ENCODE measurements at places on chromosomes 12 and 14.
A peak's percentile ranks its signal among the peaks of the same experiment; 100 is the strongest.

DNA sequence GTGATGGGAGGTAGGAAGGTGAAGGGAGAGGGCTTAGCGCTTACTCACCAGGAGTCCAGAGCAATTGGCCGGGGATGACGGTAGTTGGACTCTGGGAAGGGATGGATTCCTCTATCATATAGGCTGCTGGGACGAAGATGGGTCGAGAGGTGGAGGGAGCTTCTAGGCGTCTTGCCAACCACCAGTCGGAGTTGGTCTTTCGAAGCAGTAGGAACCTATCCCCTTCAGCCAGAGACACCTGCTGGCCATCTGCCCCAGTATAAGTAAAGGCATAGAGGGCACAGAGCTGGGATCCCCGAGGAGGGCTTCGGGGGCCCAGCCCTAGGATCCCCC lies 657 bp downstream of the ARHGAP9 start:
- no peak for DNase-seq

GRCh38 chr12:65278576-65279368 lies at the start of gene MSRB3:
Gene MSRB3 (plus strand): TSS chr12:65278683. CDS start chr12:65308580, 29,897 bp downstream.
- DNase-seq = peak; percentile 85

- DNase-seq = no peak
These were observed 95.2 kb downstream of the CALM1 start for GRCh38 chr14:90491911-90492531.

- DNase-seq = no peak
These were observed 677 bp downstream of the TNS2 start for GRCh38 chr12:53050426-53051057.

- DNase-seq = no peak
These were observed 122.9 kb downstream of the MYRFL start for GRCh38 chr12:69947897-69948296.

GRCh38 chr14:26522967-26523366 lies 74.9 kb downstream of the NOVA1 start:
- DNase-seq = no peak

DNA sequence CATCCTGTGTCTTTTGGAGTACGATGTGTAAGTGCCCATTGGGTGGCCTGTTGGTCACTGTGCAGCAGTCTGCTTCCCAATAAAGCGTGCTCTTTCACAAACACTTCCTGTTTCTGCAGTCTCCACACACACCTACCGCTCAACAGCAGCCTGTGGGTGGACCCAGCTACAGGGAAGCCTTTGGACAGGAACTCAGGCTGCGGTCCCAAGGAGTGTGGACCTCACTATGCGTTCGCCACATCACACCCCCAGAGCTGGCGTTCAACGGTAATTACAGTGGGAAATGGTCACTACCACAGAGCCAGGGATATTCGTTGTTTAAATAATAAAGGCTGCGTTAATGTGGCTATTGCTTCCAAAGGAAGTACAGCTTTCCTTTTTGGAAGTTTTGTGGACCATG lies 16.2 kb downstream of the PSMC1 start:
- no peak for DNase-seq

- no peak for DNase-seq
These were observed 7.5 kb downstream of the SLC8A3 start for GRCh38 chr14:70181276-70181675.

DNA sequence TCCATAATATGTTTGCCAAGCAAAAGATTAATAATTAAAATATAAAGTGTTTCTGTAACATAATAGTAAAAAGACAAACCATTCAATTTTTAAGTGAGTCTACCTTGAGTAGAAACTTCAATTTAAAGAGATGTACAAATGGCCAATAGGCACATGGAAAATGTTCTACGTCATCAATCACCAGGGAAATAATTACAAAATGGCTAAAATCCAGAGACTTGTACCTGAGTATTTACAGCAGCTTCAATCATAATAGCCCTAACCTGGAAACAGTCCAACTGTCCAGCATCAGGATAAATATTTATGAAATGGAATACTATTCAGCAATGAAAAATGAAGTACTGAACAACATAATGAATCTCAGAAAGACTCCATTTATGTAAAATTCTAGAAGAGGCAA lies 95.5 kb upstream of the FAR2 start:
- no peak for DNase-seq

- DNase-seq = no peak
These were observed 253.7 kb downstream of the SNAPC1 start for GRCh38 chr14:62015945-62016344.

- no peak for DNase-seq
These were observed 21.9 kb downstream of the KITLG start for GRCh38 chr12:88558340-88558867.

DNA sequence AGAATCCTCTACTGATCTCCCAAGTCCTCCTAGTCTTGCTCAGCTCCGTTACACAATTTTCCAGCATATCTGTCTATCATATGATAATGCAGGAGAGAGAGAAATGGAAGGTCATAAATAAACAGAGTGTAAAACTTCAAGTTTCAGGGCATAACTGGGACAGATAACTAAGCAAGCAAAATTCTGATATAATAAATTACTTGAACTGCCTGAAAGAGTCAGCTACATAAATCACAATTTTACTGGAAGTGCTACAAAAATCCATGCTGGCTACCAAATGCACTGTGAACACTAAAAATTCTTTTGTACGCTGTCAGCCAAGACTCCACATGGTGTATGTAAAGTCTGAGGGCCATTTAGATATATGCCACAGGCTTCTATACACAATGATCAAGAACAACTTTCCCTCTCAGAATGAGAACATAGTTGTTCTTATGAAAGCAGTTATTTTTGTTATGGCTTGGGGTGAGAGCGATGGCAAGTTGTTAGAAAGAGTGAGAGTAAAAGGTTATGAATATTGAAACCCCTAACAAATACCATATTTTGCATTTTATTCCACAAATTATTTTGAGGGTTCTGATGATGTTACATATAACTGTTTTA lies 41.1 kb downstream of the GRIP1 start:
- no peak for DNase-seq

DNA sequence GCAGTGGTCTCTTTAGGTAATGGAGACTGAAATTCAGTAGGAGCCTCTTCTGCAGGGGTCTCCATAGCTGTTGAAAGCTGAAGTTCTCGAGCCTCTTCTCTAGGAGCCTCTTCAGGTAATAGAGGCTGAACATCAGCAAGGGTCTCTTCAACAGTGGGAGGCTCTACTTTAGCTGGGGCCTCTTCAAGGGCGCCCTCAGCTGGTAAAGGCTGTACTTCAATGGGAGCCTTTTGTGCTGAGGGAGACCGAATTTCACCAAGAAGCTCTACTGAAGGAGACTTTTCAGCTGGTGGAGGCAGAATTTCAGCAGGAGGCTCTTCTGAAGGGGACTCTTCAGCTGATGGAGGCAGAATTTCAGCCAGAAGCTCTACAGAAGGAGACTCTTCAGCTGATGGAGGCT lies 1.5 kb downstream of the FSCB start:
- DNase-seq = no peak

DNA sequence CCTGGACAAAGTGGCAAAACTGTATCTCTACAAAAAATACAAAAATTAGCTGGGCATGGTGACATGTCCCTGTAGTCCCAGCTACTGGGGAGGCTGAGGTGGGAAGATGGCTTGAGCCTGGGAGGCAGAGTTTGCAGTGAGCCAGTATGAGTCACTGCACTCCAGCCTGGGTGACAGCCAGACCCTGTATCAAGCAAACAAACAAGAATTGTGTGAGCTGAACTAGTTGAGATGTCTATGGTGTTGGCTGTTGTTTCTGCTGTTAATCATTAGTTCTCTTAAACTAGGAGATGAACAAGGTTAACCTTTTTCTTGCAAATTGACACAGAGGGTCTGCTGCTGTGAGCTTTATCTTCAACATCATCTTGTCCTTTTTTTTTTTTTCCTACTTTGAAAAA lies 23.6 kb downstream of the RASSF3 start:
- DNase-seq = no peak

GRCh38 chr12:57844709-57845477 lies 1.6 kb downstream of the CTDSP2 start:
- peak; percentile 91 for DNase-seq

GRCh38 chr14:102182936-102183619 lies 43.4 kb downstream of the WDR20 start:
- no peak for DNase-seq

DNA sequence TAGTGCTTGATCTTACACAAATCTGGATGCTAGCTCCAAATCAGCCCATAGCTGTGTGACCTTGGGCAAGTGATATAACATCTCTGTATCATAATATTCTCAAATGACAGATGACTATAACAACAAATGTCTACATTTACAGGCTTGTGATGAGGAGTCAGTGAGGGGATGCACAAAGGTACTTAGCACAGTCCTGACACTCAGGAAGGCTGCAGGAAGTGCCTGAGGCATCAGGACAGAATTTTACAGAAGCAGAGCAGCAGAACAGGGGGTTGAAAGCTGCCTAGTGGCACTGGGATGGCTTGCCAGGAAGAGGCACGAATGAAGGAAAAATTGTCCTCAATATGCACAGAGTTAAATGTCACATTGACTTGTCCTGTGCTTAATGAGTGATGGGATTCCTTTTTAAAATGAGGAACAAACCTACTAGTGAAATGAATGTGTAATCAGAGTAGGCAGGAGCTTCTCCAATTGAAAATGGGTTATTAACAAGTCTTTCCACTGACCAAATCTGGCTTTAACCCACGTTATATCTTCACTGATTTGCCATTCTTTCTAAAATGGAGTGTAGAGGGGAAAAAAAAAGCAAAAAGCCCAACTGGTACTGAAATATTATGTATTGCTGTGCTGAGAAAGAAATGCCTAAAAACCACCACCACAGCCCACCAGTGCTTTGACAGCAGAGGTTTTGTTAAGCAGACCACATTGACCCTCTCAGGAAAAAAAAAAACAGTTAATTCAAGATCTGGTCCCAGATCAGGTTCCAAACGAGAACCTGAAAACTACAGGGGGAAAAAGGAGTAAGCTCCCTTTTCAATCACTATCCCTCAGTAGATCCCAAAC lies 11.6 kb downstream of the BTG1 start:
- no peak for DNase-seq

- no peak for DNase-seq
These were observed 8.9 kb downstream of the FAM186A start for GRCh38 chr12:50387487-50387886.

GRCh38 chr12:132477017-132477702 lies 12.8 kb upstream of the FBRSL1 start:
- no peak for DNase-seq

GRCh38 chr12:98637068-98637467 lies 7.5 kb downstream of the IKBIP start:
- DNase-seq = no peak

- DNase-seq = no peak
These were observed 18.1 kb upstream of the PPP1R1A start for GRCh38 chr12:54606556-54606955.

DNA sequence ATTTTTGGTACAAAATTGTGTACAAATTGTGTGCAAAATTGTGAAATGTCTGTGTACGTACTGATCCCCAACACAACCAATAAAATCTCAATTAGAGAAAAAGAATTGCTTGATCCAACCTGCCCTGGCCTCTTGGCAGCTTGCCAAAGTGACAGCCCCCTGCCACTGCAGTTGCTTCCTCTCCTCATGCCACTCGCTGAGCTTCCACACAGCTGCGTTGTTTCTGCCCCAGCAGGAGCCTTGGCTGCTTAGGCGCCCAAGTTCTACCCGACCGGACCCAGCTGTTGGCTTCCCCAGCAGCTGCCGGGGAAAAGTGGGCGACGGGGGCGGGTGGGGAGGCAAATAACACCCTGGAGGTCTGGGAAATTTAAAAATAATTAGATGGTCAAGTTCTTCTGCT lies 171.8 kb upstream of the ATF7IP start:
- no peak for DNase-seq
